ENCODE measurements at places on chromosomes 6 and 20. TPM values are rescaled to one million over a fixed set of nuclear protein-coding genes. Genes with fewer than 3 reads are reported as not detected.

DNA sequence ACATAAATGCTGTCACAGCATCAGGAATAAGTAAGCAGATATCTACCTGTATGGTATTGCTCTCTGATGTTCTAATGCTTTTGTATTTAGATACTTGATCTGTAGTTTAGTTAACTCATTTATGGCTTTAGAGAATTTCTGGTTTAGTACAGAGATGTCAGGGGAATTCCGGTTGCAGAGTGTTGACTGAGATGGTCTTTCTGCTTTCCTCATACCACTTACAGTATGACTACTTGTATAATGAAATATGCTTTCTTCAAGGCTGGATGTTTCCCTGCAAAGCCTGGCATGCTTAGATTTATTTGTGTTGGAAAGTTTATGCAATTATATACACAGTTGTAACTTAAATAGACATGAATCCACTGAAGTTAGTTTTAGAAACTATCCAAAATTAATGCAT is 278.4 kb downstream of the CDH26 start:
- H3K36me3 ChIP-seq, result no peaks in the 10 kb centered on the region
- H3K27me3 ChIP-seq, result no peaks in the 10 kb centered on the region
- no peak for DNase-seq
- H3K4me1 ChIP-seq, result no peaks in the 10 kb centered on the region
- no peak overlapping the region for H3K4me3 ChIP-seq

DNA sequence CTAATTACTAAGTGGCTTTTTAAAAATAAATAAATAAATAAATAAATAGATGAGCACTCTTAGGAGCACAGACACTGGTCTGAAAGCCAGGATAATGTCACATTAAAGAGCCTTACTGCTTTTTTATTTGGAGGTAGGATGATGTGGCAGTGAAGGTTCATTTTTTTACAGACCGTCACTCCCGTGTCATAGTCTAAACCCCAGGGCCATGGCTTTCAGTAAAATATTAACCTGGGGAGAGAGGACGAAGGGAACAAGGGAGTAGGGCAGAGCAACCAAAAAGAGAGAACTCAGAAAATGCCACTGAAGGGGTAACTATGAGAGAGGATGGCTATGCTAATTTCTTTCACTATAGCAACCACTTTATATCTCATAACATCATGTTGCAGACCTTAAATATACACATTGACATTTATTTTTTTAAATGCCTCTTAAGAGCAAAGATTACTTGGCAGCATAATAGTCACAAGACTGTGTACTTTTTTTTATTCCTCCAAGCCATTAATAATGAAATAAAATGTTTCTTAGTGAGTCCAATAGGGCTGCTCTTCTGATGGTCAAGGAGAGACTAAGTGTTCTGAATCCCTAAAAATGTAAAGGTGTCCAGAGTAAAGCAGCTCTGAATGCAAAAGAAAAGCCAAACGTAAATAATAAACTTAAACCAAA is 100.9 kb upstream of the SIM1 start:
- H3K27ac ChIP-seq, result no peak overlapping the region
- H3K27me3 ChIP-seq, result no peaks in the 10 kb centered on the region
- DNase-seq, result no peak

DNA sequence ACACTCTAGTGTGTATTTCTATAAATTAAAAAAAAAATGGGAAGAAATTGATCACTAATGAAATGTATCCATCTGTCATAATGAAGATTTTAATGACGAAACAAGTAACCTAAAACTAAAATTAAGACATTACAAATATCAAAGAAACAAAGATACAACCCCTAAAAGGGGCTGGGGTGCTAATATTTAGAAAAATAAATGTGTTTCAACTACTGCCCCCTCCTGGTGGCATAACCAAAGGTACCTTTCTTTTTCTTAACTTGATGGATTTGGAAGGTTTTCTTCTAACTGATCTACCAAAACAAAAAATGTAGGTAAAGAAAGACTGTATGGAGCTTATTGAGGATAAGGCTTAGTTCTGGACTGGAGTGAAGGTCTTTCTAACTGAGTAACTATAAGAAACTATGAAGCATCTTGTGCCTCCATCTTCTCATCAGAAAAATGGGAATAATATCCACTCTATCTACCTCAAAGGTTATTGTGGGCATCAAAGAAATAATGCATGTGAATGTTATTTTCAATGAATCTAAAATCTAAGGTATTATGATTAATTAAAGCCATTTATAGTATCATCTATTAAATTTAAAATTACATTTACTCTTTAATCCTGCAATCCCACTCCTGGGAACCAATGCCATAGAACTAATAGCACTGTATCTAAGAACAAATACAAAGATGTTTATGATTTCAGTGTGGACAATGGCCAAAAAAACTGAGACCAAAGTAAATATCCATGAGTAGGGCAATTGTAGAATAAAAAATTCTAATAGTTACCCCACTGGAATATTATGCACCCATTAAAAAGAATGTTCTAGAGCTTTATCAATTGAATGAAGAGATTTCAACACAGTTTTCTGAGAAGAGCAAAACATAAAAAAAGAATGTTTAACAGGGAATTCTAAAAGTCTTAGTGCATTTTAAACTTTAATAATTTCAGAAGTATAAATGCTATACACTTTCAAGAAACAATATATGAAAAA is 117.2 kb downstream of the BACH2 start:
- DNase-seq, result no peak
- no peak overlapping the region for H3K27ac ChIP-seq
- H3K4me3 ChIP-seq, result no peak overlapping the region
- no peaks in the 10 kb centered on the region for H3K36me3 ChIP-seq
- no peaks in the 10 kb centered on the region for H3K27me3 ChIP-seq

DNA sequence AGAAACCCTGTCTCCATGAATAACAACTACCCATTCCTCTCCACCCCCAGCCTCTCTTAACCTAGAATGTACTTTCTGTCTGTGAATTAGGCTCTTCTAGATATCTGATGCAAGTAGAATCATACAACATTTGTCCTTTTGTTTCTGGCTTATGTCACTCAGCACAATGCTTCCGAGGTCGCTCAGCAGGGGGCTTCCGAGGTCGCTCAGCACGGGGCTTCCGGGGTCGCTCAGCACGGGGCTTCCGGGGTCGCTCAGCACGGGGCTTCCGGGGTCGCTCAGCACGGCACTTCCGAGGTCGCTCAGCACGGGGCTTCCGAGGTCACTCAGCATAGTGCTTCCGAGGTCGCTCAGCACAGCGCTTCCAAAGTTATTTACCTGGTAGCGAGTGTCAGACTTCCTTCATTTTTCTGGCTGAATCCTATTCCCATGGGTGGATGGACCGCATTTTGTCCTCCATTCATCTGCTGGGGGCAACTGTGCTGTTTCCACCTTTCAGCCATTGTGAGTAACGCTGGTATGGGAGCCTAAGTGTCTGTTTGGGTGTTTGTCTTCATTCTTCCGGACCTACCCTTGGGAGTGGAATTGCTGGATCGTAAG is 31.0 kb upstream of the BHLHE23 start:
- H3K36me3 ChIP-seq, result no peaks in the 10 kb centered on the region
- H3K27ac ChIP-seq, result no peak overlapping the region
- peaks cover 95% of the 10 kb centered on the region for H3K27me3 ChIP-seq

GRCh38 chr6:32154514-32155161 is 697 bp downstream of the PPT2 start:
- H3K4me1 ChIP-seq, result peaks cover 48% of the 10 kb centered on the region
- H3K27me3 ChIP-seq, result peaks cover 6% of the 10 kb centered on the region
- H3K36me3 ChIP-seq, result peaks cover 40% of the 10 kb centered on the region
- peak overlapping the region; percentile 80 for H3K4me3 ChIP-seq
- DNase-seq, result peak; percentile 66

DNA sequence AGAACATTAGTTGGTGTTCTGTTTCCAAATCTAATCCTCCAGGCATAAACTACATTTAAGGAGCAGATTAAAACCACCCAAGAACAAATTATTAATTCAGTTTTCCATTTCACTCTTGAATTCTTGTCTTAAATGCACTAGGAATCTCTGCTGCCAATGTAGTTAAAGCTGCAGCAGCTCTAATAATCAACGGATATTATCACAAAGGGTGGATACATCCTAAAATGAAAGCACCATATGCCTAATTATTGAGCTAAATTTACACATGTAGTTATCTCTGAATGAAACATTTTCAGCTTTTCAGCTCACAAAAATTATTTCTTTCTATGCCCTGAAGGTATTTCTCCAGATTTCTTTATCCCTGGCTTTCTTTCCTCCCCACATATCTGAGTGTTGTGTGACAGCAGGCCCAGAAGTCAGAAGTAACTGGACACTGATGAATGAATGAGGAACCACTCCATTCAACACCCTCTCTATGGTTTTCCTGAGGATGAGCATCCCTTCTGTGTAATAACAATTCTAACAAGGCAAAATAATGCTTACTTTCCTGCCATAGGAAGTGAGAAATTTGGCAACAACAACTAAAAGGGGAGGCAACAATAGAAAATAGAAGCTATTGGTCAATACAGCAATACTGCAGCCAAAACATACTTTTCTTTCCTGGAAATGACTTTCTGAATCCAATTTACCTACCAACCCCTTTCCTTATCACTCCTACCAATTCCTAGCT is 14.9 kb downstream of the MAN1A1 start:
- peak overlapping the region; percentile 6 for H3K27ac ChIP-seq
- no peaks in the 10 kb centered on the region for H3K36me3 ChIP-seq
- DNase-seq, result no peak
- no peak overlapping the region for H3K4me3 ChIP-seq

GRCh38 chr6:46736906-46737305 is 1.7 kb upstream of the PLA2G7 start:
- H3K27ac ChIP-seq, result no peak overlapping the region
- peaks cover 16% of the 10 kb centered on the region for H3K4me1 ChIP-seq
- H3K27me3 ChIP-seq, result peaks cover 38% of the 10 kb centered on the region
- no peaks in the 10 kb centered on the region for H3K36me3 ChIP-seq
- DNase-seq, result no peak
- no peak overlapping the region for H3K4me3 ChIP-seq

DNA sequence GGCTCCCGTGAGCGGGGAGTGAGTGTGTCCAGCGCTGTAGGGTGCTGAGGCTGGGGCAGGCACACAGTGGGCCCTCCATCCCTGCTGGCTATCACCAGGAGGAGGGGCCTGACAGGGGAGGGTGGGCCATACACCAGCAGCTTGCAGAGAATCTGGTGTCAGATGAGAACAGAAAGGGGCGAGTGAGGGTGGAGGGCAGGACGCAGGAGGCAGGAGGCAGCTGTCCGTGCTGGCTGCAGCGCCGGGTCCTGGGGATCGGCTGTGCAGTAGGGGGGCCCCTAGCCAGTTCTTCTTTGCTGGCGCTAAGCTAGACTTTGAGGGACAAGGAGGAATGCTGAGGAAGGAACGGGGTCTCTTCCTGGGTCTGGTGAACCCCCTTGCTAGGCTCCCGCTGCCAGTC is 1.6 kb upstream of the CABLES2 start:
- DNase-seq, result no peak
- H3K27ac ChIP-seq, result no peak overlapping the region
- peaks cover 38% of the 10 kb centered on the region for H3K4me1 ChIP-seq
- H3K27me3 ChIP-seq, result no peaks in the 10 kb centered on the region

- H3K27ac ChIP-seq, result no peak overlapping the region
- no peaks in the 10 kb centered on the region for H3K4me1 ChIP-seq
- no peak for DNase-seq
- no peak overlapping the region for H3K4me3 ChIP-seq
Measured at GRCh38 chr6:88050140-88050818, 2.6 kb downstream of the SPACA1 start.

DNA sequence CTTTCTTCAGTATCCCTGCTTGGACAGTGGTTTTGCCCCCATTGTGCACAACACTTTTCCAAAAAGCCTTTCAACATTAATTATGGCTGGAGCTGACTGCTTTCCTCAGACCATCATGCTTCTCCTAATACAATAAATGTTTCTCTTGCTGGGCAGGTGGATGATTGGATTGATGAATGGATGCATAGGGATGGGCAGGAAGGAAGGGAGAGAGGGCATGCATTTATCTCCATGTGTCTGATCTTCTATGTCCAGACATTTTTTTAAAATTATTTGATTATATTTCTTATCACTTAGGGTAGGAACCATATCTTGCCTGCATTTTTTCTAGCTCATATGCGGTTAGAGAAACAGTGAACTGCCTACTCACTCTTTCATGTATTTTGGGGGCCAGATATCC is 218.5 kb downstream of the PRL start:
- H3K27me3 ChIP-seq, result no peaks in the 10 kb centered on the region
- no peaks in the 10 kb centered on the region for H3K36me3 ChIP-seq
- no peak overlapping the region for H3K27ac ChIP-seq
- H3K4me1 ChIP-seq, result no peaks in the 10 kb centered on the region
- H3K4me3 ChIP-seq, result no peak overlapping the region

DNA sequence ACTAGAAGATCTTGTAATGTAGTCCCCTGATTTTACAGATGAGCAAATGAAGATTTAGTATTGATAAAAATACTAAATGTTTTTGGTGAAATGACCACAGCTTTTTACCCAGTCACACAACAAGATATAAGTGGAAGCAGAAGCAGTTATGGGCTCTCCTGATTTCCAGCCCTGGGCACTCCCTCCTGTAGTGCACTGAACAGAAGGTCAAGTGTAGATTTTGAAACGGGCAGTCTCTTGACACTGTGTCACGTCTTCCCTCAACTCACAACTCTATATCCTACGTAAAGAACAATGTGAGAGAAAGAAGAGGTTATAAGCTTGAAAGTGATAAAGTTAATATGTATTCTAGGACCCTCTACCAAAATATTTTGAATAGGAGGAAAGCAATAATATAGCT is 23.3 kb downstream of the TMEM200A start:
- H3K4me1 ChIP-seq, result no peaks in the 10 kb centered on the region
- no peak for DNase-seq
- H3K27ac ChIP-seq, result no peak overlapping the region
- no peak overlapping the region for H3K4me3 ChIP-seq
- no peaks in the 10 kb centered on the region for H3K27me3 ChIP-seq

PARD6B gene
- 3.8 TPM for total RNA-seq

FOXA2 gene
- total RNA-seq, result not detected

COL21A1 gene
- total RNA-seq, result 171 TPM

LIN28B gene
- total RNA-seq, result not detected

IRF4 gene
- 0.74 TPM for total RNA-seq

MTHFD1L gene
- 2.0 TPM for total RNA-seq

SIRPD gene
- total RNA-seq, result not detected

APCDD1L gene
- 0.67 TPM for total RNA-seq

ARMC12 gene
- total RNA-seq, result 0.21 TPM

Data from heart right ventricle (tissue), 16 donors.